Activated T-helper 1 cell treated with anti-CD3 and anti-CD28 coated beads, Interleukin-2, amount 50 U/mL, for 16 hours (primary cell): ENCODE measurements at places on chromosomes 5 and 9.
A peak's percentile ranks its signal among the peaks of the same experiment; 100 is the strongest.

- DNase-seq = no peak
Observed at GRCh38 chr9:135797507-135798262, 95.7 kb downstream of the KCNT1 start.

- no peak for DNase-seq
Observed at GRCh38 chr5:38765399-38765861, 80.4 kb upstream of the OSMR start.

DNA sequence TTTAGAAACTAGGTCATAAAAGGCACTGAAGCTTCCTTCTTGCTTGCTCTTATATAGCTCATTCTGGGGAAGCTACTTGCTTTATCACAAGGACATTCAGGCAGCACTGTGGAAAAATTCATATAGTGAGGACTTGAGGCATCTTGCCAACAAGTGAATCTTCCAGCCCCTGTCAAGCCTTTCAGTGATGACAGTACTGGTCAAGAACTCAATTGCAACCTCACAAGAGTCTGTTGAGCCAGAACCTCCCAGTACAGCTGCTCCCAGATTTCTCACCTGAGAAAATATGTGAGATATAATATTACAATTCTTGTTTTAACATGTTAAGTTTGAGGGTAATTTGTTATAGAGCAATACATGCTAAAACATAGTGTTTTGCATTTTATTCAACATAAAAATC, 2011.0 kb upstream of the NUDT12 start:
- DNase-seq = no peak

GRCh38 chr5:156031181-156031580, 295.8 kb upstream of the SGCD start:
- DNase-seq = no peak

GRCh38 chr5:150590979-150591695, 49.3 kb upstream of the SYNPO start:
- DNase-seq = no peak

- DNase-seq = no peak
Observed at GRCh38 chr5:21237461-21237860, 1249.5 kb upstream of the CDH18 start.

- DNase-seq = no peak
Observed at GRCh38 chr9:19969721-19970120, 180.9 kb upstream of the SLC24A2 start.

DNA sequence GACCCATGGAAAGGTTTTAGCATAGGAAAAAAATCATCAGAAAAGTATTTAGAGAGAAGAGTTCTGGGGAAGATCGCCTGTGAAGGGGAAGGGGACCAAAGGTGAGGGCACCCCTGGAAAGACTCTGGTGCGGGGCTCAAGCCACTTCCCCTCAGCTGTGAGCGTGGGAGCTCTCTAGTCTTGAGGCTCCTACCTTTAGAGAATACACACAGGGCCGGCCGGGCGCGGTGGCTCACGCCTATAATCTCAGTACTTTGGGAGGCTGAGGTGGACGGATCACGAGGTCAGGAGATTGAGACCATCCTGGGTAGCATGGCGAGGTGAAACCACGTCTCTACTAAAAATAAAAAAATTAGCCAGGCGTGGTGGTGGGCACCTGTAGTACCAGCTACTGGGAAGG, 6.9 kb downstream of the TRIM41 start:
- no peak for DNase-seq

GRCh38 chr5:83353774-83354173, 117.8 kb upstream of the VCAN start:
- no peak for DNase-seq

DNA sequence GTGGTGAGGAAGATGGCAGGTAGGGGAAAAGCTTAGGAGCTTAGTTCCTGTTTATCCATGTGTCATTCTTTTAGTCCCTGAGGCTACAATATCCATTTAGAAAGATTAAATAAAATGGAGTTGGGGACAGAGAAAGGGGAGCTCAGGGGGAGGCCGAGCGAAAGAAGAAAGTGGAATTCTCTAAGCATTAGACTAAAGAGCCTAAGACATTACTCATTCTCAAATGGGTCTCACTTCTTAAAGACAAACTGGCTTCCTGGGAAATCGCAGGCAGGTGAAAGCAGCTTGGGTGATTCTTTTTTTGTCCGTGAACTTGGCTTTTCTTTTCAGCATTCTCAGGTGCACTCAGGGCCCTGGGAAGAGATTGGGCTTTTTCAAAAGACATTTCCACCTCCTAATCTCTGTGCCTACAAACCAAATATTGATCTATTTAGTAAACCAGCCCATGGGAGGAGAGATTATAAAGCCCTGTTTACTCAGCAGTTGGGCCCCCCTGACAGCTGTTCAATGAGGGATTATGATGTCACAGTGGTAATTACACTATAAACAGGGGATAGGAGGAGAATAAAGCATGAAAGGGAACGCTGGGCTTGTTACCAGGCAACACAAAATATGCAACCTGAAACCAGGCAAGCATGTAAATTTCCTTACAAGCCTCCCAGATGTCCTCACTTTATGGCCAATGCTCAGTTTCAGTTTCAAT, 584.0 kb downstream of the ACTL7B start:
- no peak for DNase-seq

- DNase-seq = no peak
Observed at GRCh38 chr5:139205124-139205523, 7.0 kb upstream of the SIL1 start.

DNA sequence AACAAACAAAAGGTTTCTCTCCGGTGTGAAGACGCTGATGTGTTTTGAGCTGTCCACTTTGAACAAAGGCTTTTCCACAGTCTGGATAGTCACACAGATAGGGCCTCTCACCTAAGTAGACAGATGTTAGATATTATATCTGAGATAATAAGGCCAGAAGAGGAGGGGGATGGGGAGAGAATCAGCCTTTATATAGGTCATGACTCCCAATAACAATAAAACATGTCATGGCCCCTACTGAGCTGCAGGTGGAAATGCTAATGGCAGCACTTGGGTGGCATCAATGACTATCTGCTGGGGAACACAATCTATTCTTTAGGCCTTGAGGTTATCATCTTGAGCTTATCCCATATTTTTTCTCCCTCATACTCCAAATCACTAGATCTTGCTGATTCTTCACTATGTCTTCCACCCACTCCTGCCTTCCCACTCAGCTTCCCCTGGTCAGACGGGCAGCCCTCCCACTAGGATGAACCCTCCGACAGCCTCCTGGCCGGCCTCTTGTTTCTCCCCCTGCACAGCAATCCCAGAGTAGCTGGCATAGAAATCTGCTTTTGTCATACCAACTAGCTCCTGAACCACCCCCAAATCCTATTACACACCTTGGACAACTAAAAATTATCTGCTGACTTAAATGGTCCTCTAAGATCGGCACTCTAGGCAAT, 11.5 kb upstream of the SLC35D2 start:
- DNase-seq = no peak

- DNase-seq = no peak
Observed at GRCh38 chr5:54602475-54602874, 84.9 kb downstream of the SNX18 start.

- no peak for DNase-seq
Observed at GRCh38 chr9:122418016-122418415, 47.2 kb downstream of the PTGS1 start.

DNA sequence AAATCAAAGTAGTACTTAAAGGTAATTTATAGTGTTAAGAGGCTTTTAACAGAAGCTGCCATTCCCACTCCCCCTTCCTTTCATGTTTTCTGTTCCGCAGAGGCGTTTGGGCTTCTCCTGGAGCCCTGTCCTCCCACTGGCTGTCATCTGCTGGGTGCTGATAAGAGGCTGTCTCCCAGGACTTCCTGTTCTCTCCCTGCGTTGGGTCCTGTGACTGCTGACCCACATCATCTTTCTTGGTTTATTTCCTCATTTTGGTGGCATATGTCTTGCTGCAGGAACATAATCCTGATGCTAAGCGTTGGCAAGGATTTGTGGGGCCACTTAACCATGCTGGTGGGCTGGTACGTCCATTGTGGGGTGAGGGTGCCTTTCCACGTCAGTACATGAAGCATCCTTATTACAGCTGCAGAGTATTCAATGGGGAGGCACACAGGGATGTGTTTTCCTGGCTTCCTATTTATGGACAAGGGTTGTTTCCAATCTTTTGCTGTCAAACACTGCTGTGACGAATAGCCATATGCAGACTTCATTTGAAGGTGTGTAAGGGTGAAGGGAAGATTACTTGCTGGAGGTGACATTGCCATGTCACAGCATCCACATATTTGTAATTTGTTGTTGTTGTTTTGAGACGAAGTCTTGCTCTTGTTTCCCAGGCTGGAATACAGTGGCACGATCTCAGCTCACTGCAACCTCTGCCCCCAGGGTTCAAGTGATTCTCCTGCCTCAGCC, 22.3 kb upstream of the RNF130 start:
- DNase-seq = no peak

- peak; percentile 60 for DNase-seq
Observed at GRCh38 chr5:133111299-133111698, 59.5 kb downstream of the HSPA4 start.

DNA sequence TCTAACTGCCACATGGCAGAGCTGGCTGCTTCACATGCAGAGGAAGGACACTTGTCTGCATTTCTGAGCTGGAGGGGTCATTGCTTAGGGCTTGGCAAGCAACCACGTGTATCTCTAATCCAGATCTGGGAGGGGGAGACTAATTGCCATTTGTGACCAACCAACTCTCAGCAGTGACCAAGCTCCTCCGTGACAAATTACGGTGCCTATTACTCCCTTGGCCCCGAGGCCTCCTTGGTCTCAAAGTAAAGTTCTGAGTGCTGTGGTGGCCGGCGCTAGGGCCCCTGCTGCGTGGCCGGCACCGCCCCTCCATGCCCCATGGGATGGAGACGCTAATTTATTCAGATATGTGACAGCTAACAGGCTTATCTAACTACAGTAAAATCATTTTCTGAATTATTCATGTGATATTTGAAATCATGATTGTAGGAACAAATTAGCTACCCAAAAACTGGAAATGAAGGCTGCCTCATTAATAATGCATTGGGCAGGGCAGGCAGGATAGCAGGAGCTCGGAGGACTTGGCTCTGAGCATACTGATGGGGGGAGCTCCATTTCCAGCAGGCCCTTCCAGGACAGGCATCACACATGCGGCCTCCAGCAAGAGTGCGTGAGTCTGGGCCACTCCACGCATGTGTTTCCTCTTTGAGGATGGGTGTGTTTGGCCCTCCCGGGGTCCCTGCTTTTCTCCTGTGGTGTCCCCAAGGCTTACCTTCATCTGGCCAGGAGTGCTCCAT, 67.7 kb downstream of the C5orf15 start:
- no peak for DNase-seq

DNA sequence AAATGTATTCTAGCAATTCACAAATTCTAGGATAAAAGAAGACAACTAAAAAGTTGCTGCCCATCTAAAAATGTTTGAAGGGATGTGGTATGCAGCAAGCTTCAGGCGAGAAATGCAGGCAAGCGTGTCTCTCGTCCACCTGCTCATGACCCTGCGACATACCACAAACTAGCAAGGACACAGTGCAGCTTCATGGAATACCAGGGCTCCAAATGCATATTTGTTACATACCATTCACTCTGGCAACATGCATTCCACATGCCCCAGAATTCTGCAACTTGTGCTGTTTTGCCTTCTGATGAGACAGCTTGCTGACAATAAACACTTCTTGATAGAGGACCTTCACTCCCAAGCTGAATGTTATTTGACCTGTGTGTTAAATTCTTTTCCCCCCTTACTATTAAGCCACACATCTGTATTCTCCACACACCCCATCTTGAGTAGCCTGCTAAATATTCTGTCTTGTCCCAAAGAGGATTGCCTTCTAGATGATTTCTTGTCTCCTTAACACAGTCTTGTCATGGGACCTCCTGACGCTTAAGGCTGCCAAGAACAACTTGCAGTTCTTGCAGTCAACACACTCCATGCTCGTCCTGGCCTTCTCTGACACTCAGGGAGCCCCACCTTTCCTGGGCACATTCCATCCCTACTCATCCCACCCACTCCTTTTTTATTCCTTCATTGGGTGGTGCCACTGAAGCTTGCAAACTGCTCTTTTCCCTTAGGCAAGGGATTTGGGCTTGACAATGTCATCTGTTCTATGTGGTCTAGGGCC, 340.5 kb downstream of the PIK3R1 start:
- no peak for DNase-seq

DNA sequence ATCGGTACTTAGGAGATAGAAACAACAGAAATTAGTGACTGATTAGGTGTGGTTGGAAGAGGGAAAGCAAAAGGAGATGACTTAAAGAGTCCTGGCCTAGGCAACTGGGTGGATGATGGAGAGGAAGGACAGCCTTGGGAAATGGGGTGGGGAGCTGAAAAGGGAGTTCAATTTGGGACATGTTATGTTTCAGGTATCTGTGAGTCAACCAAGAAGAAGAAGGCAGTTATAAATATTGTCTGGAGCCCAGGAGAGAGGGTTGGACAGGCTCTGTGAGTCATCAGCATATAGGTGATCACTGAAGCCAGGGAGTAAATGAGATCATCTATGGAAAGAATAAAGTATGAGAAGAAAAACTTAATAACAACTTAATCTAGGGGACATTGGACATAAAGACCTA, 357.7 kb downstream of the NPR3 start:
- no peak for DNase-seq

- DNase-seq = no peak
Observed at GRCh38 chr5:28903643-28904042, 1865.3 kb upstream of the CDH9 start.
